ENCODE measurements at places on chromosomes 3 and 15.

DNA sequence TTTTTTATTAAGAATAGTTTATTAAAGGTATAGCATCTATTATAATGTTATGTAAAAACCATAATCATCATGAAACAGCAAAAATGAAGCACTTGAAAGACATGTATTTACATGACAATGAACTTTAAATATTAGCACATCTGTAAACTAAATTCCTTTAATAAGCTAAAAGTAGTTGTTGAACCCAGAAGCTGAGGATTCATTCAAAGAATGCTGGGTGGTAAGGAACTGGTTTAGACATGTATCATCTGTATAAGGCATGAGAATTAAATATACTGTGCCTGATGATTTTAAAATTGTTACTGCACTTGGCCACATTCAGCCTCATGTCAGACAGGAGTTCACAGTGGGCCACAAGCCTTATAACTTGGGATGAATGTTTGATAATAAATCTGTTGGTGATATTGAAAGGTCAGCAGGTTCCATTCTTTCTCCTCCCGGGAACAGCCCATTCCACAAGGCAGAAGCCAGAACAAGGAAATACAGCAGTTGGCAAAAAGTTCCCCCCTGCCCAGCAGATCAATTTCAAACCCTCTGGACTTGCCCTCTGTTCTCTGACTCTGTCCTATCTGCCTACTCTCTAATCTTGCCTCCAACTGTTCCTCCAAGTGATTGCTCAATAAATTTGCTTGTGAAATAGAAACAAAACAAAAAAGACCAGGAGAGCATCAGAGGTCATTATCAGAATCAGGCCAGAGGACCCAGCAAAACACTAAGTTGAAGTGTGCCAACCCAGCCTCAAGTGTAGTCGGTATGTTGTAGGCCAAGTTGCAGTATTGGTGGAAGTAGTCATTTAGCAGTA lies 49.8 kb upstream of the TEX264 start:
- DNase-seq: no peak

GRCh38 chr15:90836296-90836871 lies 32.0 kb upstream of the FURIN start:
- no peak for DNase-seq

- no peak for DNase-seq
Measured at GRCh38 chr3:189799366-189799765, 168.2 kb downstream of the TP63 start.

DNA sequence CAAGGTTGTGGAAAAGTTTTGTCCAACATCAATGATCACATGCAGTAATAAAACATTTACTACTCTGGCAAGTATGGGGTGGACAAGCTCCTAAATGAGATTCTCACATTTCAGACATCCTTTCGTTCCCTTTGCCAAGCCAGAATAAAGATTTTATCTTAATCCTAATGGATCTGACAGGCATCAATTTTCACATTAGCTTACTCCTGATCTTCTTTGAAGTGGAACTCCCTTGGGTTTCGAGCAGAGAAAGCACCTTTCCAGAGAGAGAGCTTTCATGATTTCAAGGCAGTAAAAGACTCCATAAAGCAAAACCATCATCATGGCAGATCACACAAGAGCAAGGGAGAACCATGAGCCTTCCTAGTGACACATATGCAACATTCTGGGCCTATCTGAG lies 27.3 kb upstream of the EID1 start:
- DNase-seq: no peak

GRCh38 chr3:178313716-178314115 lies 222.5 kb upstream of the KCNMB2 start:
- DNase-seq: no peak

DNA sequence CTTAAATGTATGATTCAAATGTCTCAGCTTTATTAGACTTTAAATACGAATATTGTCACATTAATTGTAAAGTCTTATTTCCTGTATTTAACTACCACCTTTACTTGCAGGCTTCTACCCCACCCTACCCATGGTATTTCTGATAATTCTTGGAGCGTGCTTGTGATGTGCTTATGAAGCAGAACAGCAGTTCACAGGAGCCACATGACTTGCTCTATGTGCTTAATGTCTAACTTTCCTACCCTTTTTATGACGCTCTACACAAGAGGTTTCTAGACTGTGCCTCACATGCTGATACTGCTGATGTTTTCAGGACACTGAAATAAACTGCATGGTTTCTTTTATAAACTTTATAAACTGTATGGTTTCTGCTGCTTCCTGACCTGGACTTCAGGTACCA lies 553.5 kb upstream of the CCDC54 start:
- DNase-seq: no peak

DNA sequence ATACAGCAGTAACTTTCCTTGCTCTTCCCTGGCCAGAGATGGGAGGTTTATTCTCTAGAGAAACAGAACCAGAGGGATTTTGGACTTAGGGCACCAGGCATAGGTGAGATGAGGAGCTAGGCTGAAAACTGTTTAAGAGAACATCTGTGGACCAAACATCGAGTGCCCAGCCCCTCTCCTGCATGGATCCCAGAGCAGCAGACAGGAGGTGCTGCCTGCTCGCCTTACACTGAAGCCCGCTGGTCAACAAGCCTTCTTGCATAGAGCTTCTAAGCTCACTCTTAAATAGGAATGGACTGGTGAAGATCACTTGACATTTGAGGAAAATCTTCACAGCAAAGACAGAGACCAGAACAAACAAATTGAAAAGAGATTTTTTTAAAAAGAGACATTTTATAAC lies 41.2 kb downstream of the PARP15 start:
- DNase-seq: no peak

GRCh38 chr3:4398941-4399245 lies 68.2 kb downstream of the SUMF1 start:
- DNase-seq: no peak

DNA sequence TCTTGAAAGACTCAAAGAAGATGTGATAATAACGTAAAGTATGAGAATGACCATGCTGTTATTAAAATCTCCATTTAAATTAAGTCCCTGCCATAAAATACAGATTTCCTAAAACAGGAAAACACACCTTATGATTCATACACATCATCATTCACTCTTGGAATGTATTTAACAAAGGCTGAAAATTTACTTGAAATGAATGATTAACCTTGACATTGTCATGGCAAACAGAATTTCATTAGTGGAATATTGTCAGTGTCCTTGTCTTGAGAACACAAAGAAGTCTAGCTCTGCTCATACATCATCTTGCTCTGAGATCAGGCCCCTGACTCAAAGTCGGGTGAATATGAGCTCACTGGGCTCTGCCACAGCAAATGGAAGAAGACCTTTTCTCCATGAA lies 313.9 kb downstream of the FGF12 start:
- DNase-seq: no peak

GRCh38 chr3:154904328-154904727 lies 175.8 kb upstream of the MME start:
- DNase-seq: no peak

- DNase-seq: no peak
Measured at GRCh38 chr3:30354972-30355371, 251.4 kb upstream of the TGFBR2 start.

GRCh38 chr3:152622811-152623167 lies 212.1 kb upstream of the P2RY1 start:
- DNase-seq: no peak

GRCh38 chr3:60424942-60425341 lies 826.3 kb downstream of the FHIT start:
- no peak for DNase-seq

GRCh38 chr3:177190756-177191681 lies 6.3 kb downstream of the TBL1XR1 start:
- no peak for DNase-seq

DNA sequence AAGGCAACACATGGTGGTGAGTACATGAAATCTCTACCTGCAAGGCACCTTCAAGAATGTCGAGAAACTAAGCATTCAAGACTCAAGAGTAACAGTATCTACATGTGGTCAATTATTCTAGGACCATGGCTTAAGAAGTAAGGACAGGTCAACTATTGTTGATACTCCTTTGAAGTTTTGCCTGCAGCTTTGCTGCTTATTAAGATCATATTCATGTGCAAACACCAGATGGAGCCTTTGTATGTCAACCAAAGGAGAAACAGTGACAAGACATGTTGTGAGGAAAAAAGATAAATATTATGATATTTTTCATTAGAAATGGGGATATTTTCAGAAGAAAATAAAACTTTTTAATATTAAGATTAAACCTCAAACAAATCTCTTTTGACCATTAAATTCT lies 52.3 kb upstream of the FGF7 start:
- DNase-seq: no peak

DNA sequence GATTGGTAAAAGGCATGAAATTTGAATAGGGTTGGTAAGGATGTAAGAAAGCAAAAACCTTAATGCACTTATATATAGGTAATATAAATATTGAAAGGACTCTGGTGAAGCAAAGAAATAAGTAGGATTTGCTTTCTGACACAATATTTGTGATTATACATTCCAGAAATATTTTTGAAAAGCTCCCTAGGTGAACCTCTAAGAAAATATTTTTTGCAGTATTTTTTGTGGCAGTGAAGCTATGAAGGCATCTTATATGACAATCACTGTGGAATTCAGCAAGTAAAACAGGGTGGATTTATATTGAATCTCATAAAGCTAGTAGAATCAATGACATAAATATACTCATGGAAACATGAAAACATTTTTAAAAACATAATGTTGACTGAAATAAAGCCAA lies 119.6 kb upstream of the EPHA3 start:
- no peak for DNase-seq

DNA sequence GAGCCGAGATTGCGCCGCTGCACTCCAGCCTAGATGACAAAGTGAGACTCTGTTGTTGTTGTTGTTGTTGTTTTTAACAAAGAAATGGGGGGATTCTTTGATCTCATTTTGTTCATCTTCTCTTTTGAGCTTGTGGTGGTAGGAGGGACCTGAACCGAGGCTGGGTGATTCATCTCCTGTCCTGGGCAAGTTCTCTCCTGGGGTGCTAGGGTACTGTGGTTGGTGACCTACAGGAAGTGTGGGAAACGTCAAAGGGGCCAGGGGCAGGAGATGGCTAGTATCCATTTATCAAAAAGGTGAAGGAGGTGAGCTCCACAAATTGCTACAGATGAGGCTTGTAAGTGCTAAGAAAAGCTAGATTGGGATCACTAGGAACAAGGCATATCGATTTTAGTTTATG lies 14.3 kb downstream of the PPCDC start:
- peak; percentile 42 for DNase-seq

DNA sequence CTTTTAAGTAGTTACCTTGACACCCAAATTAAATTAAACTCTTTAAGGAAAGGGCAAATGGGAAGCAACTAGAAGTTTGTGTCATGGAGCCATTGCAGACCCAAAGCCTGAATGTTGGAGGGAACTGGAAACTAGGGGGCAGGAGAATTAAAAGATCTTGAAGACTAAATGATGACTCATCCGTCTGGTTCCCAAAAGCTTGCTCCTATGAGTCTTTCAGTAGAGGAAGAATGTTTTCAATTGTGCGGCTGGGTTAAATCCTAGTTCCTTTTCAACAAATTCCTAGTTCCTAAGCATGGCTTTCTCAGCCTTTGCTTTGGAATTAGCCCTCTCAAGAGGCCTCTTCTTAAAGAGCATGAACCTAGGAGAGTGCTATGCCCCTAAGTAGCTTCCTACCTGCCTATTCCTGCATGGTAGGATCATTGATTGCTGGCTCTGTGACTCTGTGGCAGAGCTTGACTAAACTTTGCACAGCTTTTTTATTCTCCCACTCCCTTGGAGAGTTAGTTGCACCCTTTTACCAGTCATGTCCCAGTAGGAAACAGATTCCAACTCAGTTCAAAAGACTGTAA lies 17.7 kb downstream of the CLEC3B start:
- DNase-seq: no peak

DNA sequence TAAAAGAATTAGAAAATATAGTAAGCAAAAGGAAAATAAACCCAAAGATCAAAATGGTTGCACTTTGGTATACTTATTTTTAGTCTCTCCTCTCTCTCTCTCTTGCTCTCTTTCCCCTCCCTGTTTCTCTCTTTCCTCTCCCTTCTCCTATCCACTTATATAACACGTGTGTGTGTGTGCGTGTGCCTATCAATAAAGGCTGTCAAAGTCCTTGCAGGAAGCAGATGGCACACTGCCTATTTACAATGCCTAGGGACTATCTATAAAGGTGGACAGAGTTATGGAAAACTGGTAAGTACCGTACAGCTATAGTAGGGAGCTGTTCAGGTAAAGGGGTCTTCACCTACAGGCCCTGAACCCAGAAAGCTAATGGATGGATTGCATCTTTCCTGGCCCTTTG lies 161.6 kb downstream of the SQOR start:
- DNase-seq: no peak

DNA sequence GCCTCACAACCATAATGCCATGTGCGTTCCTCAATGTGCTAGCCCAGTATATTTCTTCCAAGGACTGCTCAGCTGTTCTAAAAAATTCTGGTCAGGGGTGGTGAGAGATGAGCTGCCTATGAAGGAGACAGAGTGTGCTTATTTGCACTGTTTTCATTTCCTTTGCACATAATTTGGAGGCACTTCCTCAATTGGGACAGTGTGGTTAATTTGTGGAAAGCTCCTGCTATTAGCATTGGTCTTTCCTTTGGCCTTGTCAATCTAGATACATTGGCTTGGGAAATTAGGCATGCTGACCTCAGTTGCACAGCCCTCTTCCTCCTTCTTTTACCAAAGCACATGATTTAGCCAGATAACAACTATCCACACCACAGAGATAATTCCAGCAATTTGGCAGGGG lies 9.4 kb downstream of the FAM81A start:
- no peak for DNase-seq

DNA sequence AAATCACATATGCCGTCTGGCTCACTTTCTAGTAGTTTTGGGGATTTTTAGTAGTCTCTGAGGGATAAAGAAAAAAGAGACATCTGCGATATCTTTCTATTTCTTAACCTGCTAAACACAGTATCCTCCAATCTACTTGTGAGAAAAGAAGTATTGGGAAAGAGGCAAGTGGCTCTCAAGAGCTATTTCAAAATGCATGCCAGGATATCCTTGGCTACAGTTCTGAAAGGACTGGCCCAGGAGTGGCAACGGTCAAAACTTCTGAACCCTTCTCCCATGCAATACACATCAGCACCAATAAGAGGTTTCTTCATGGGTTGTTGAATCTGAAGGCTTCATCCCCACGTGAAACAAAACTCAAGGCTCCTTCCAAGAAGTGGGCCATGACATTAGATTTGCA lies 204.0 kb upstream of the WNT5A start:
- DNase-seq: no peak

GRCh38 chr3:45659661-45660566 lies 29.3 kb upstream of the SACM1L start:
- DNase-seq: peak; percentile 21

- no peak for DNase-seq
Measured at GRCh38 chr3:26588931-26589330, 33.6 kb upstream of the LRRC3B start.

GRCh38 chr3:194711913-194712312 lies 26.2 kb downstream of the FAM43A start:
- DNase-seq: no peak
